ENCODE measurements at places on chromosomes 1 and 21. TPM values are rescaled to one million over a fixed set of nuclear protein-coding genes. Genes with fewer than 3 reads are reported as not detected.
A peak's percentile ranks its signal among the peaks of the same experiment; 100 is the strongest.

- no peaks in the 10 kb centered on the region for H3K36me3 ChIP-seq
- H3K4me1 ChIP-seq = no peaks in the 10 kb centered on the region
- H3K27ac ChIP-seq = no peak overlapping the region
- no peaks in the 10 kb centered on the region for H3K27me3 ChIP-seq
Observed at GRCh38 chr1:38529946-38530345, 329.6 kb downstream of the RRAGC start.

GBP2 gene
- total RNA-seq = not detected

NTNG1 gene
- total RNA-seq = 4.1 TPM

GRCh38 chr1:61607448-61607847, 117.5 kb downstream of the TM2D1 start:
- H3K4me3 ChIP-seq = no peak overlapping the region
- H3K36me3 ChIP-seq = no peaks in the 10 kb centered on the region
- DNase-seq = no peak
- no peaks in the 10 kb centered on the region for H3K27me3 ChIP-seq

GRCh38 chr1:43269627-43270375, at the start of gene TMEM125:
TSS of gene TMEM125 (plus strand) at chr1:43269983. CDS start at chr1:43272723, 2,740 bp downstream.
- no peaks in the 10 kb centered on the region for H3K27me3 ChIP-seq
- DNase-seq = no peak
- peaks cover 12% of the 10 kb centered on the region for H3K36me3 ChIP-seq
- peaks cover 11% of the 10 kb centered on the region for H3K4me1 ChIP-seq

DNA sequence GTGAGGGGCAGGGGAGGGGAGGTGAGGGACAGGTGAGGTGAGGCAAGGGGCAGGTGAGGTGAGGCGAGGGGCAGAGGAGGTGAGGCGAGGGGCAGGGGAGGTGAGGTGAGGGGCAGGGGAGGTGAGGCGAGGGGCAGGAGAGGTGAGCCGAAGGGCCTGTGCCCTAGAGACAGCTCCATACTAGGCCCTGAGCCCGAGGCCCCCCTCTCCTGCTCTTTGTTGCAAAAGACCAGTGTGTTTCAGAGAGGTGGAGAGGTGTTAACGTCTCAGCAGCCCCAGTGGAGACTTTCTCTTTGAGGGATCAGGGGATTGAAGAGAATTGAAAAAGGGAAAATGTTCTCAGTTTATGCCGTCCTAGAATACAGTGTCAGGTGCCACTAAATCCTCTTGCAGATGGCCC, 44.2 kb downstream of the EPHB2 start:
- no peaks in the 10 kb centered on the region for H3K4me1 ChIP-seq
- H3K27ac ChIP-seq = no peak overlapping the region
- H3K27me3 ChIP-seq = no peaks in the 10 kb centered on the region
- no peak overlapping the region for H3K4me3 ChIP-seq
- DNase-seq = no peak

DYRK3 gene
- 8.5 TPM for total RNA-seq

DNA sequence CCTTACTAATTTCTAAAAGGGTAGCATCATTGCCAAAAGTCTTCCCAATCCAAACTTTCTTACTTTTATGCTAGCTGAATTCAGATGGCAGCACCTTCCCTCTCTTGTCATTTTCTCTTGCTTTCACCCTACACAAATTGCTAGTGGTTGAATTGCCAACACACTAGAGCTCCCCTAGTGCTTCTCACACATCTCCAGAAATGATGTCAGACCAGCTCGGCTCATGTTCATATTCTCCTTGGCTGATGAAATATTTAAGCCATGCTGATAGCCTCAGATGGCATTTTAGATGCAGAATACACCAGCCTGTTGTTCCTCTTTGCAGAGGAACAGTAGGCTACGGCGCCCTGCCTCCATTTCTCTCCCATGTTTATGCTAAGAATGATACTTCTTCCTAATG, 256.9 kb downstream of the PTBP2 start:
- no peak overlapping the region for H3K4me3 ChIP-seq
- H3K27me3 ChIP-seq = no peaks in the 10 kb centered on the region
- DNase-seq = no peak
- H3K27ac ChIP-seq = no peak overlapping the region
- H3K36me3 ChIP-seq = no peaks in the 10 kb centered on the region
- no peaks in the 10 kb centered on the region for H3K4me1 ChIP-seq

DNA sequence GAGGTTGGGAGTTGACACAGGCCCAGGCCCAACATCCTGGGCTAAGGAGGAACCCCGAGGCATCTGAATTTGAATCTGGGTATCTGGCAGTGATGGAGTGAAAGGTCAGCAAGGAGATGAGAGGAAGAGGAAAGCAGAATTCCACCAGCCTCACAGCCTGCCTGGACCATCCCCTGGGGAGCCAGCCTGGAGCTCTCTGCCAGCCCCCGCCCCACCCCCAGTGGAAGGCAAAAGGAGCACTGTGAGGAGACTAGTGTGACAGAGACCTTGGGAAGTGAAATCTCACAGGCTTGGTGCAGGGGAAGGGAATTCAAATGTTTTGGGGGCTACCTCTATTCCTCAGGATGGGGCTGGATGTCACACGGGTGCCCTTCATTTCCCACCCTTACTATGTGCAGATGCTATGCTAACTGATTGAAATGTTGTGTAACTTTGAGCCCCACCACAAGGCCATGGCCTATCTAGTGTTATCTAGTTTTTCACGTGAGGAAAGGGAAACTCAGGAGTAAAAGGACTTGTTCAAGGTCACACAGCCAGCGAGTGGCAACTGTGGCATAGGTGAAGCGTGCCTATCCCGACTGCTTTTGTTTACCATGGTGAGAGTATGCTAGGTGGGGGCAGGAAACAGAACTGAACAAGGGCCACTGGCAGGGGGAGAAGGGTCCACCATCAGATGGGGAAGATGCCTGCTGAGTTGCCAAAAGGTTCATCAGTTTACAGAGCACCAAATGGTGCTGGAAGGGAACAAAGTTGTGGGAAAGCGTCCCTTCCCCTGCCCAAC, 29.8 kb downstream of the AHDC1 start:
- no peak for DNase-seq
- H3K4me1 ChIP-seq = peaks cover 55% of the 10 kb centered on the region
- peak overlapping the region; percentile 81 for H3K27ac ChIP-seq
- H3K27me3 ChIP-seq = no peaks in the 10 kb centered on the region
- no peaks in the 10 kb centered on the region for H3K36me3 ChIP-seq

RNU1-4 gene
- 1,303 TPM for total RNA-seq

TEDDM1 gene
- total RNA-seq = not detected

DNA sequence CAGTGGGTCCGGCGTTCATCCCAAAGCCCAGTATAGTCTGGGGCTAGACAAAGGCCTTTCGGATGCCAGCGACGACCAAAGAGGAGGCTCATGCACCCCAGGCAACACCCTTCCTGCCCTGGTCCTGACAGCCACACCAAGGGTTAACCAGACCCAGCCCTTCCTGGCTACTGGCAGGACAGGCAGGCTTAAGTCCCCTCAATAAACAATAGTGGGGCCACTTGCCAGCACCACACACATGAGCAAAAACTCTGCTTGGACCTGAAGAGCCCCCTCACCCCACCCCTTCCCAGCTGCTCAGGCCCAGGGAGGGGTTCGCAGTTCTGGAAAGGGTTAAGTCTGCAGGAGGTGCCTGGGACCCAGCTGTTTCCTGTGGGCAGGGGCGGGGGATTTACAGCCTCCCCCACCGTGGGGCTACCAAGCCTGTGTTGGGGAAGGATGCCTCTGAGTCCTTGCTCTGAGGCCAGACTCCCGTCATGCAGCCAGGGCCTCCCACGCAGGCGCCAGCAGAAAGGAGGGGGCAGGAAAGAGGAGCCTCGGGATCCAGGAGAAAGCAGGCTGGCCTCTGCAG, 18.2 kb downstream of the PHLDA3 start:
- no peaks in the 10 kb centered on the region for H3K36me3 ChIP-seq
- peaks cover 4% of the 10 kb centered on the region for H3K4me1 ChIP-seq
- no peak for DNase-seq
- H3K27ac ChIP-seq = no peak overlapping the region
- no peaks in the 10 kb centered on the region for H3K27me3 ChIP-seq

DNA sequence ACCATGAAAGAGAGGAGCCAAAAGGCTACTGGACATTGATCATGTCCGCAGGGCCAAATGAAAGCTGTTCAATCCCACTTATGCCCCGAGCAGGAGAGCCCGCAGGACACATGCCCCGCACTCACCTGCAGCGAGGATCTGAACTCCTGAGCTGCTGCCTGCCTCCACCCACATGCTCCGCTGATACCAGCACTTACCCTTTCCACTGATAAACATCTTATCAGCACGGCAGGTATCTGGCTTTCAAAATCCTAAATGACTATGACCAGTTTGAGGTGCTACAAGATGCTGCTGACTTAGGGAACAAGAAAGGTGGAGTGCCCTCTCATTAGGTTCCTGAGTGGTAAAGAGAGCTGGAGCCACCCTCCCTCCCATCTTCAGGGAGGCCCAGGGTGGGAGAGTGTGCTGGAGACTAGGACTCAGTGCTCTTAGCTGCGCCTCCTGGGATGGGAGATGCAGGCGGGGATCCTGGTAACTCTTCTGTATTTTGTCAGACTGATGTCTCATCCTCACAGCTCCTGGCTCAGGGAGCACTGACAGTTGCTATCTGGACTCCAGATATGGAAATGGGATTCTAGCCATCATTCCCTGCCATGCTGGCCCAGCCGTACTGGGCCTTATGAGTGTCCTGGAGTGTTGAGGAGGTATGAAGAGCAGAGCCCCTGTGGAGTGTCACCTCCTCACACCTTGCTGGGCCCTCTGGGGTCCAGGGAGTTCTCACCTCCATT, 86.4 kb upstream of the F3 start:
- H3K27me3 ChIP-seq = peaks cover 2% of the 10 kb centered on the region
- no peak overlapping the region for H3K27ac ChIP-seq
- no peak overlapping the region for H3K4me3 ChIP-seq
- no peak for DNase-seq
- no peaks in the 10 kb centered on the region for H3K36me3 ChIP-seq
- H3K4me1 ChIP-seq = peaks cover 21% of the 10 kb centered on the region

MSH4 gene
- total RNA-seq = 0.22 TPM

DNA sequence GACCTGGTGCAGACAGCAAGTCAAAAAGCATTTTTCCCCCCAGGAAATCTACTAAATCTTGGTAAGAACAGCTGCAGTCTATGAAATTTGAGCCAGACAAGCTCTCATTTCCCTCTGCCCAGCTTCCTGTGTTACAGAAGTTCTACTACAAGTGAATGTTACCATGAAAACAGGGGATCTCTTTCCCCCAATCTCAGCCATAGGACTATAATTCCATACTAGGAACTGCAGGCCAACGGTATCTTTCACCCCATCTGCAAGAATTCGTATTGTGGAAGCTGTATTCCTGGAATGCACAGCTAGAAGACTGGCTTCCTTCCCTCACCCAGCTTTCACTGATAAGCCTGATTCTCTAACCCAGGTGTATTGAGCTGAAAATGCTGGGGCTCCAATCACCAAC, 1655.4 kb downstream of the BRINP3 start:
- H3K4me1 ChIP-seq = no peaks in the 10 kb centered on the region
- H3K27me3 ChIP-seq = no peaks in the 10 kb centered on the region
- no peak overlapping the region for H3K4me3 ChIP-seq
- no peak overlapping the region for H3K27ac ChIP-seq
- no peaks in the 10 kb centered on the region for H3K36me3 ChIP-seq
- no peak for DNase-seq

CPLANE2 gene
- 2.7 TPM for total RNA-seq

- H3K4me1 ChIP-seq = no peaks in the 10 kb centered on the region
- H3K36me3 ChIP-seq = no peaks in the 10 kb centered on the region
- H3K4me3 ChIP-seq = peak overlapping the region; percentile 59
- peaks cover 5% of the 10 kb centered on the region for H3K27me3 ChIP-seq
- no peak overlapping the region for H3K27ac ChIP-seq
- peak; percentile 76 for DNase-seq
Observed at GRCh38 chr1:41241354-41241748, 755 bp downstream of the SCMH1 start.

GRCh38 chr1:59752556-59753414, 62.0 kb upstream of the HOOK1 start:
- no peaks in the 10 kb centered on the region for H3K27me3 ChIP-seq
- H3K27ac ChIP-seq = no peak overlapping the region
- H3K36me3 ChIP-seq = no peaks in the 10 kb centered on the region
- H3K4me3 ChIP-seq = no peak overlapping the region
- no peak for DNase-seq

GRCh38 chr1:81484284-81484683, 316.4 kb upstream of the ADGRL2 start:
- H3K36me3 ChIP-seq = no peaks in the 10 kb centered on the region
- no peaks in the 10 kb centered on the region for H3K27me3 ChIP-seq
- H3K4me1 ChIP-seq = no peaks in the 10 kb centered on the region
- no peak overlapping the region for H3K4me3 ChIP-seq

DNA sequence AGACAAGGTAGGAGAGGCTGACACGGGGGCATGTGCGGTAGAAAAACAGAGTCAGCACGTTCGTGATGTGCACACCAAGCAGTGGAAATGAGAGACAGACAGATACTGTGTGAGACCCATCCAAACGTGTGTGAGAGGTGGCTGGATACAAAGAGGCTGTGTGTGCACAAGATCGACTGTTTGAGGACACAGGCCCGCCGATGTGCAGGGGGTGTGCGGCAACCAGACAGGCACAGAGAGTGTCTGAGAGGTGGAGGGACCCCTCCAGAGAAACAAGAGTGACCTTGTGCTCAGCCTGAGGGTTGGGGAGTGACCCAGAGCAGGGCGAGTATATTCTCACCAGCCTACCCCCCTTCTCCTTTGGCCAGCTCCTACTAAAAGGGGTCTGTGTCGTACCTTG, 97.8 kb upstream of the IPO9 start:
- no peak overlapping the region for H3K27ac ChIP-seq
- no peak overlapping the region for H3K4me3 ChIP-seq
- no peak for DNase-seq

GRCh38 chr1:60283690-60284089, 210.1 kb upstream of the C1orf87 start:
- peaks cover 5% of the 10 kb centered on the region for H3K4me1 ChIP-seq
- H3K27me3 ChIP-seq = no peaks in the 10 kb centered on the region
- H3K27ac ChIP-seq = no peak overlapping the region
- no peak for DNase-seq
- H3K4me3 ChIP-seq = no peak overlapping the region

GRCh38 chr1:18919956-18920355, 17.6 kb upstream of the ALDH4A1 start:
- no peak overlapping the region for H3K4me3 ChIP-seq
- no peak for DNase-seq
- no peaks in the 10 kb centered on the region for H3K36me3 ChIP-seq
- no peak overlapping the region for H3K27ac ChIP-seq
- H3K4me1 ChIP-seq = peaks cover 12% of the 10 kb centered on the region

PTPRC gene
- total RNA-seq = not detected

DMRTA2 gene
- not detected for total RNA-seq

DNA sequence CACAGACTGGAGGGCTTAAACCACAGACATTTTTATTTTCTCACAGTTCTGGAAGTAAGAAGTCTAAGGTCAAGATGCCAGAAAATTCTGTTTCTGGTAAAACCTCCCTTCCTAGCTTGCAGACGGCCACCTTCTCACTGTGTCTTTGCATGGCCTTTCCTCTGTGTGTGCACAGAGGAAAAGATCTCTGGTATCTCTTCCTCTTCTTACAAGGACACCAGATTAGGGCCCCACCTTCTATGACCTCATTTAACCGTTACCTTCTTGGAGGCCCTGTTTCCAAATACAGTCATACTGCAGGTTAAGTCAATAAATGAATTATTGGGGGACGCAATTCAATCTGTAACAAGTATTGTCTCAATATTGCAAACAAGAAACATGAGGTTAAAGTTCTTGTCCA, 63.0 kb upstream of the PRDX6 start:
- no peaks in the 10 kb centered on the region for H3K36me3 ChIP-seq
- no peak overlapping the region for H3K27ac ChIP-seq
- no peak for DNase-seq
- H3K4me1 ChIP-seq = no peaks in the 10 kb centered on the region

- no peak overlapping the region for H3K4me3 ChIP-seq
- H3K27ac ChIP-seq = no peak overlapping the region
- H3K27me3 ChIP-seq = no peaks in the 10 kb centered on the region
- no peaks in the 10 kb centered on the region for H3K4me1 ChIP-seq
- H3K36me3 ChIP-seq = no peaks in the 10 kb centered on the region
Observed at GRCh38 chr1:70874063-70874462, 173.6 kb downstream of the PTGER3 start.

Data from H1 (cell line).